ENCODE measurements at places on chromosomes 2 and 18. TPM values are rescaled to one million over a fixed set of nuclear protein-coding genes. Genes with fewer than 3 reads are reported as not detected.

DNA sequence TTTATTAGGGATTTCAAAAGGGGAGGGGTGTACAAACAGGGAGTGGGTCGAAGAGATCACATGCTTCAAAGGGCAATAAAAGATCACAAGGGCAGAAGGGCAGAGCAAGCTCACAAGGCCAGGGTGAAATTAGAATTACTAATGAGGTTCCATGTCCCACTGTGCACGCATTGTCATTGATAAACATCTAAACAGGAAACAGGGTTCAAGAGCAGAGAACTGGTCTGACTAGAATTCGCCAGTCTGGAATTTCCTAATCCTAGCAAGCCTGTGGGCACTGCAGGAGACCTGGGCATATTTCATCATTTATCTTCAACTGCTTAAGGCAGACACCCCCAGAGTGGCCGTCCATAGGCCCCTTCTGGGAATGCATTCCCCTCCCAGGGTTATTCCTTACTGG, 408.2 kb downstream of the ZNF804A start:
- H3K27ac ChIP-seq, result no peak overlapping the region
- no peaks in the 10 kb centered on the region for H3K36me3 ChIP-seq
- no peak for DNase-seq
- H3K27me3 ChIP-seq, result no peaks in the 10 kb centered on the region
- H3K4me1 ChIP-seq, result no peaks in the 10 kb centered on the region
- H3K4me3 ChIP-seq, result no peak overlapping the region

DNA sequence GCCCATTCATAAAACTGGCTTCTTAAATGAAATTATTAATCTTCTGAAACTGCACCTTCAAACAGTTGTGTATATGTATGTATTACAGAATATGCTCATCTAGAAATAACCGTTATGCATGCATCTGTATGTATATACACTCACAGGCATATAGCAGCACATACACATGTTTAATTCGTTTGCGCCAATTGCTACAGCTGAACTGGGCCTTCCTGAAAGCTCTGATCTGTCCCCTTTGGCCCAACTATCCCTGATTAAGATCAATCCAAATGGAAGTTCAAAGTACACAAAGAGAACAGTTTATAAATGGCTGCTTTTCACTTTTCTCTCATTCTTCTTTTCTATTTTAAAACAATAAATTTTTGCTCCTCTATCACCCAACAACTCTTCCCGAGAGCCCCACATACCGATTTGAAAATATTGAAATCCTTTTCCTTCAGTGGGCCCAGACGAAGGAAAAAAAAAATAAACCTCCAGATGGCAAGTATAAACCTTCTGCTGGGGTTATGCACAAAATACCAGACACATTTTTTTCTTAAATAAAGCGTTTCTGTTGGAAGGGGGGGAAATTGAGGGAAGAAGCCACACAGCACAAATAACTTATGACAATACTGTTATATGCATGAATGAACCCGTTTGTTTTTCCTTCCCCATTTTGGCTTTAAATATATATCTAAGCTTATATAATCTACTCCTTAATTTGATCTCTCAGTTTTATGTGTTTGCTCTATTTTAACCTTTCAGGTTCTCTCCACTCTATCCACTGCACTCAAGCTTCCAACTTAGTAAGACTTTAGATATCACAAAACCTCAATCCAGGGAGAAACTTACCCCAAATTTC, 267.3 kb downstream of the TCF4 start:
- H3K27me3 ChIP-seq, result no peaks in the 10 kb centered on the region
- peak overlapping the region; percentile 83 for H3K4me3 ChIP-seq
- H3K27ac ChIP-seq, result peak overlapping the region; percentile 85
- no peaks in the 10 kb centered on the region for H3K36me3 ChIP-seq
- peak; percentile 13 for DNase-seq

DNA sequence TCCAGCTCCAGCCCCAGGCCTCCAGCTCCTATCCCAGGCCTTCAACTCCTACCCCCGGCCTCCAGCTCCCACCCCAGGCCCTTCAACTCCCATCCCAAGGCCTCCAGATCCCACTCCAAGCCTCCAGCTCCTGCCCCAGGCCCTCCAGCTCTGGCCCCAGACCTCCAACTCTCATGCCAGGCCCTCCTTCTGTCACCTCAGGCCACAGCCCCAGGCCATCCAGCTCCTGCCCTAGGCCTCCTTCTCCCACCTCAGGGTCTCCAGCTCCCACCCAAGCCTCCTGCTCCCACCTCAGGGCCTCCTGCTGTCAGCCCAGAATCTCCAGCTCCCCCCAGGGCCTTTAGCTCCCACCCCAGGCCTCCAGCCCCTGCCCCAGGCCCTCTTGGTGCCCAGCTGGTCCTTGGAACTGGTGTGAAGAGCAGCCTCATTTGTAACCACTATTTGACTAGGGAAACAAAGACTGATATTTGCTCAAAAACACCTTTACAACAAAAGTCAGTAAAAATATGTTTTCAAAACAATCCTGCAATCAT, 67.8 kb upstream of the SALL3 start:
- no peaks in the 10 kb centered on the region for H3K27me3 ChIP-seq
- no peak overlapping the region for H3K27ac ChIP-seq
- no peaks in the 10 kb centered on the region for H3K36me3 ChIP-seq
- no peak overlapping the region for H3K4me3 ChIP-seq
- no peaks in the 10 kb centered on the region for H3K4me1 ChIP-seq

DNA sequence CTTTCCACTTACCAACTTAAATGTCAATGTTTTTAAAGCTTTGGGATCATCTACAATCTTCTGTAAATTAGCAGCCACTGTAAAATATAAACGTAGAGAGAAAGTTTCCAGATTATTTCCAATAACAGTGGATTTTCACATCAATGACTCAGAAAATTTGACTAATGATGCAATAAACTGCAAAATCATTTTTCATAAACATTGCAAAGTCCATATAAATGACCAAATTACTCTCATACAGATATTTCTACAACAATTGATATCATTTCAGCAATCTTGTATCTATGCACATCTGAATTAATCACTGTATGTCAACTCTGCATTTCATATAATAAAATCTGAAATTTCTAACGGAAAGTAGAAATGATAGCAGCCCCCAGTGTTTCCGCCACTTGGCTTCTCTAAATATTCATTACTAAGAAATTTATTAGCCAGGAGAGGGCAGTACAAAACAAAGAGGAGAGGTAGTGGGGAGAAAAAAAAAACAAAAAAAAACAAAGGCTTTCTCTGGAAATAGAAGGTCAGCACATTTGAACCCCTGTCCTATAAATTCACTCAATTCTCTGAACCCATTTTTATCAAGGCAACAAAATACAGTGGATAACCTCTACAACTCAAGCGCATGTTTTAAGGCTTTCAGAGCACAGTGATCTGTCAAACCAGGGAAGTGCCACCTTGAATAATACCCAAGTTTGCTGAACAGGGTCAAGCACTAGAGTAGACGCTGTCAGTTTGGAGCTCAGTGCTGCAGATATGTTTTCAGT, 282.6 kb downstream of the STK39 start:
- H3K36me3 ChIP-seq, result peaks cover 6% of the 10 kb centered on the region
- no peak for DNase-seq
- H3K4me3 ChIP-seq, result no peak overlapping the region
- no peak overlapping the region for H3K27ac ChIP-seq
- peaks cover 13% of the 10 kb centered on the region for H3K4me1 ChIP-seq

DNA sequence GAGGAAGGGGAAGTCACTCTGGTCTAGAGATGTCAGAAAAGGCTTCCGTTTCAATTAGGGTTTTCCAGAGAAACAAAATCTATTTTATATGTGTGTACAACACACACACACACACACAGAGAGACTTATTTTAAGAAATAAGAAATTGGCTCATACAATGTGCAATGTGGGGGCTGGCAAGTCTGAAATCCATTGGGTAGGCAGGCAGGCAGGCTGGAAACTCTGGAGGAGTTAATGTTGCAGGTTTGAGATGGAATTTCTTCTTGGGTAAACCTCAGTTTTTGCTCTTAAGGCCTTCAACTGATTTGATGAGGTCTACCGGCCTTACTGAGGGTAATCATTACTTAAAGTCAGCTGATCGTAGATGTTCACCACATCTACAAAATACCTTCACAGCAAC, 62.6 kb downstream of the MDH1 start:
- H3K27me3 ChIP-seq, result no peaks in the 10 kb centered on the region
- no peaks in the 10 kb centered on the region for H3K36me3 ChIP-seq
- no peak for DNase-seq
- no peak overlapping the region for H3K4me3 ChIP-seq
- H3K27ac ChIP-seq, result no peak overlapping the region

DNA sequence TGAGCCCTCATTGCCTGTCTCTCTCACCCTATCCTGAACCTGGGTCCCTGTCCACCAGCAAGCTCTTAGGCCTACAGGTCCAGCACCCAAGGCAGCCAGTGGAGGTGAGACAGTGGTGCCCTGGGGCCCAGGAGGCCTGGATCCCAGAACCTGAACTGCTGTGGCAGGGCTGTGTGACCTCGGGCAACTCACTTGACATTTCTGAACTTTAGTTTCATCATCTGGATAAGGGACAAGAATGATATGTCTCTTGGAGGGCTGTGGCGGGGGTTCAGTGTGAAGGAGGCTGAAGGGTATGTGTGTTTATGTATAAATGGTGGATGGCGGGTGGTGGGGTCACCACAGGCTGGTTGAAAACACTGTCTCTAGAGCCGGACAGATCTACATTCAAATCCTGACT, 10.9 kb downstream of the CIB4 start:
- no peaks in the 10 kb centered on the region for H3K36me3 ChIP-seq
- H3K27me3 ChIP-seq, result peaks cover 25% of the 10 kb centered on the region
- H3K4me3 ChIP-seq, result no peak overlapping the region
- DNase-seq, result no peak
- peaks cover 9% of the 10 kb centered on the region for H3K4me1 ChIP-seq

DNA sequence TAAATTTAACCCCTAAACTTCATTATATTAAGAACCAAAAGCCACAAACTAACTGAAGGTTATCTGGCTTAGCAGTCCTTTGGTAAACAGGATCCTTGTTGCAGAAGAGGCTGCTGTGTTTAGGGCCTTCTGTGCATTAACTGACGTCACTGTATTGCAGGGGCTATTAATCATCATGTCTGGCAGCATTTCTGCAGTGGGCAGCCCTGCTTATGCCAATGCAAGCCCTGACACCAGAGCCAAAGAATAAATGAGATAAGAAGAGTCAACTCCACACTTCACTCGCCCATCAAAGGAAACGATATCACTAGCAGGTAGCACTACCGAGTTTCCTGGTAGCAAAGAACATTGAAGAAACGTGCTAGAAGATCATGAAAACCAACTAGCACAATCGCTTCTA, 110.6 kb downstream of the PLEKHM3 start:
- H3K4me1 ChIP-seq, result no peaks in the 10 kb centered on the region
- DNase-seq, result no peak
- H3K36me3 ChIP-seq, result no peaks in the 10 kb centered on the region
- no peaks in the 10 kb centered on the region for H3K27me3 ChIP-seq
- H3K27ac ChIP-seq, result no peak overlapping the region

DNA sequence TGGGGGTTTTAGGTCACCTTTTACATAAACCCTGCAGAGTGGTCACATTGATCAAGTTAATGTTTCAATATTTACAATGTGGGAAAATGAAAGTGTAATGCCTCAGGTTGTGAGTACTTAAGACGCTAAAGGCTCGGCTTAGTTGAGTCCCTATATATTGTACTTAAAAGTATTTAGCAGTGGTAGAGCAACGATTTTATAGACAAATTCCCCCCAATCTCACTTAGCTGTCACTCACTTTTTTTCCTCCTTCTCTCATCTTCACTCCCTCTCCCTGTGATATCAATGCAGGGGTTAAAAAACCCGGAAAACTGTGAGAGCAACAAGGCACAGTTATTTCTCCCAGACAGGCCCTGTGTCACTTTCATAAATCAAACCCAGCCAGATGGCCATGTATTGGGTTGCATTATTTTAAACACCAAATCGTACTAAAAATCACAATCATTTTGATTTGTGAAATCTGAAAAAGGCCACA, 5.4 kb downstream of the POU3F3 start:
- H3K36me3 ChIP-seq, result no peaks in the 10 kb centered on the region
- no peak for DNase-seq
- H3K4me1 ChIP-seq, result no peaks in the 10 kb centered on the region
- H3K27me3 ChIP-seq, result peaks cover 55% of the 10 kb centered on the region
- no peak overlapping the region for H3K4me3 ChIP-seq

DNA sequence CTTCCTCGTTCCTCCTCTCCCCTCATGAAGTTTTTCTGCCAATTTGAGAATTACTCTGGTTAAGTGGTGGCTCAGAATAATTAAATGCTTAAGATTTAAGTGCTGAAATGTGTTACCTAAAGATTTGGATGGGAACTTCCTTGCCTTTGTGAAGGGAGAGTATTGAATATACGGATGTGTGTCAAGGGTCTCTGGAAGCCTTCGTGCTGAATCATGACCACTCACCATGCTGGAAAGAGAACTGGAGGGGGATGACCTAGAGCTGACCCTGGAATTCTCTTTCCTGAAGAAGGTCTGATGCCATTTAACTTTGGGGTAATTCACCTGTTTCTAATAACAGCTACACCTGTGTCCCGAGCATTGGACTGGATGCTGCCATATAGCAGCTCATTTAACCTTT, 2.2 kb downstream of the MOCOS start:
- no peak overlapping the region for H3K4me3 ChIP-seq
- H3K27ac ChIP-seq, result no peak overlapping the region
- H3K27me3 ChIP-seq, result no peaks in the 10 kb centered on the region
- H3K36me3 ChIP-seq, result no peaks in the 10 kb centered on the region
- no peak for DNase-seq

- H3K27ac ChIP-seq, result peak overlapping the region; percentile 23
- peaks cover 8% of the 10 kb centered on the region for H3K4me1 ChIP-seq
- H3K27me3 ChIP-seq, result no peaks in the 10 kb centered on the region
- no peaks in the 10 kb centered on the region for H3K36me3 ChIP-seq
- peak overlapping the region; percentile 59 for H3K4me3 ChIP-seq
Observed at GRCh38 chr2:11368059-11368572, 23.7 kb upstream of the ROCK2 start.

DNA sequence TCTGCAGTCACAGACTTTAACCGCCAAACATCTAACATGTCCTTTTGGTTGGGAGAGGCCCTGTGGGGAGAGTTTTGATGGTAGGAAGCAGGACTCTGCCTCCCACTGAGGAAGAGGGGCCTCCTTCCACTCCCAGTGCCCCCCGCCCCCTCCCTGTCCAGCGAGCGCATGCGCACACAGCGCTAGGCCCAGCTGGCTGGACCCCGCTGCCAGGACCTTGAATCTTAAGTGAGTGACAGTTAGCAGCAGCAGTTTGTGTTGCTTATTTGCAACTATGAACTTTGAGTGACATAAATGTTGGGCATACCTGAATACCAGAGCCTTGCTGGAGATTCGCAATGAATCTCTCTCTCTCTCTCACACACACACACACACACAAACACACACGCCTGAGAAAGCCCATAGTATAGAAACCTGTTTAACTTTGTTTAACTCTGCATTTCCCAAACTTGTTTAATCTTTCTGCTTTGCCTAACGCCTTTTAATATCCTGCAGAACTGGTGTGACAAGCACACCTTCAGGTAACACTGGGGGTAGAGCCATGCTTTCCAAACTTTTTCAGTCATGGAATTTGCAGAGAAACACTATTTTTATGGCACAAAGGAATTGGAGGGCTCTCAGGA, 134.6 kb upstream of the SMAD2 start:
- DNase-seq, result no peak
- no peaks in the 10 kb centered on the region for H3K36me3 ChIP-seq
- no peaks in the 10 kb centered on the region for H3K27me3 ChIP-seq
- H3K4me1 ChIP-seq, result no peaks in the 10 kb centered on the region
- no peak overlapping the region for H3K4me3 ChIP-seq
- no peak overlapping the region for H3K27ac ChIP-seq

Gene SKA1
- total RNA-seq, result 2.9 TPM

Gene ADRA2B
- total RNA-seq, result under 0.01 TPM

Gene HMSD
- total RNA-seq, result under 0.01 TPM

Gene MYO5B
- total RNA-seq, result 0.36 TPM

Gene GREB1
- 1.1 TPM for total RNA-seq

Gene EMX1
- not detected for total RNA-seq

Gene RAPGEF4
- 0.59 TPM for total RNA-seq

Gene RPL37A
- 994 TPM for total RNA-seq
